D341Med (cell line): ENCODE measurements at places on chromosomes 3 and 15.

DNA sequence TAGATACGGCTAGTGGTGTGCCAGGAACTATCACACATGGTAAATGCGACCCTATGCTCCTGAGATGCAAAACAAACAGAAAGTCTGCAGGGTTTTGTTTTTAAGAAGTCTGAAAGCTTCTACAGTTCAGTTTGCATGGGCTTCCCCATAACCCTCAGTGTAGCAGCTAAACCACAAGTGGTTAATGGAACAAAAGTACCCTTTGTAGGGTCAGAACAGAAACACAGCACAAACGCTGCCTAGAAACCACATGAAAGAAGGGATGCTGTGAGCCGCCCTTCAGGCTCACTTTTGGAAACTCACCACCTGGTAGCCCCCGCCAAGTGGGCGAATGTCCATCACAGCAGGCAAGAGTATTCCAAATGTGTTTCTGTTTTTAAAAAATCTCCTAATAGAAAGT lies 46.2 kb downstream of the CTDSPL start:
- no peak for DNase-seq

DNA sequence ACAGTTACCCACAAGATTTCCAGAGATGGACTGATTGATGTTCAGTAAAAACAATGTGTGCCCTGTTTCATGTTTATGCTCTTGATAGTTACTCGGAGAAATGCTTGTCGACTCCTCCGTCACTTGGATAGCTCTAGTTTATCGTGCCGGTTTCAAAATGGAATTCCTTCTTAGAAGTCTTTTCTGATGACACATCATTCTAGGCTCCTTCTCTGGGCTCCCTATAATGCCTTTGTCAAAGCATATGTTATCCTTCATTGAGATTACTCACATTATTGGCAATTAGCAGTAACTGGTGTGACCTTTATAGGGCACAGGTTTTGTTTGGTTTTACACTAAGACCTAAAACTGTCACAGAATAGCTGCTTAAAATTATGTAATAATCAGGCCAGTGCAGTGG lies 201.8 kb downstream of the CNTN6 start:
- no peak for DNase-seq

GRCh38 chr15:86555939-86556338 lies 476.3 kb downstream of the AGBL1 start:
- DNase-seq = no peak

DNA sequence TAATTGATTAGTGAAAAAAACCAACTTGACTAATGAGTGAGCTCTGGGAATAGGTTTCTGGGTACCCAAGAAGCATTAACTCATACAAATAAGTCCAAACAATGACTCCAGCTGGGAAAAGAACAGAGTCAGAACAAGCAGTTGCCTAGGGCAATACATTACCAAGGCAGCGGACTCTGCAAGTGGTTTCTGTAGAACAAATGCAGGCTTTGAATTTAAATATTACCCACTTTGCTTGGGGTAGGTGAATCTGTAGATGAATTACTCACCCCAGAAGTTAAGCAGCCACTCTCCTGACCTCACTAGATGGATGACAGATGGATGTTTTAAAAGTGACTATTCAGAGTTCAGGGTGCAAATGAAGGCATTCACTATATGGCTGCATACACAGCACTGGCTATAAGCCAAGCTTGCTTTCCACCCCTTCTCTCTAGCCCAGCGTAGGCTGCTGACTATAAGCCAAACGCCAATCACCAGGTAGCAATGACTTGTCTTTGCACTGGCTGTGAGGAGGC lies 73.1 kb upstream of the BHLHE40 start:
- no peak for DNase-seq

- no peak for DNase-seq
Measured at GRCh38 chr15:100588638-100589242, 13.2 kb downstream of the LINS1 start.
